Stimulated activated CD8-positive, alpha-beta memory T cell treated with anti-CD3 and anti-CD28 coated beads, Interleukin-15, amount 100 ng/mL, for 24 hours (primary cell): ENCODE measurements at places on chromosomes 13 and 19.

- no peak for DNase-seq
Observed at GRCh38 chr19:35363001-35363590, 4.8 kb downstream of the FFAR3 start.

GRCh38 chr13:26062853-26063444, 11.1 kb upstream of the SHISA2 start:
- DNase-seq: no peak

DNA sequence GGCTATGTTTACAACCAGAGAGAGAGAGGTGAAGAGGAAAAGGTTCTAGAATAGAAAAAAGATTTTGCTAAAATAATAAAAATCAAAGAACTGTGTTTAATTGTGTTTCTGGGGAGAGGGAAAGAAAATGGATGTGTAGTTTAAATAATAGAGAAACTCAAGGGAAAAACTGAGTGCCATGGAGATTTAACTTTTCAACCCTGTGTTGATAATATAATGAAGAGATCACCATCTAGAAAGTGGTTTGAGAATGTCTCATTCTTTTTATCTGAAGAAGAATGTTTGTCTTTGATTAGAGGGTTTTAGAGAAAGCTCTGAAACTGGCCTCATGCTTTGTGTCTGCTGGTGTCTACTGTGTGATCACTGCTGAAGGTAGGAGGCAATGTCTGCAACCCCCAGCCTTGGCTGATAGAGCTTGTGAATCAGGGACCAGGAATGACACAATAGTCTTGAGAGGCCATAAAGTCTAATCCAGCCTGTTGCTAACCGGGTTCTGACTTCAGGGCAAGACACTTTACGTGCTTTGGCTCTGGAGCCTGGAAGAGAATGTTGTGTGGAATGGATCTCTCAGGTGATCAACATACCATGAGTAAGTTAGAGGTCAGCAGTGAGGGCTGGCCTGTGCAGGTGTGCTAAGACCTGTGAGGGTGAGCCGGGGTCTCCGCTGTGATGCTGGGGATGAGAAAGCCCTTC, 5.4 kb downstream of the COL4A2 start:
- DNase-seq: no peak

GRCh38 chr19:2358548-2359173, 1.4 kb upstream of the TMPRSS9 start:
- DNase-seq: no peak

- no peak for DNase-seq
Observed at GRCh38 chr13:43983373-43983772, 103.7 kb downstream of the LACC1 start.

DNA sequence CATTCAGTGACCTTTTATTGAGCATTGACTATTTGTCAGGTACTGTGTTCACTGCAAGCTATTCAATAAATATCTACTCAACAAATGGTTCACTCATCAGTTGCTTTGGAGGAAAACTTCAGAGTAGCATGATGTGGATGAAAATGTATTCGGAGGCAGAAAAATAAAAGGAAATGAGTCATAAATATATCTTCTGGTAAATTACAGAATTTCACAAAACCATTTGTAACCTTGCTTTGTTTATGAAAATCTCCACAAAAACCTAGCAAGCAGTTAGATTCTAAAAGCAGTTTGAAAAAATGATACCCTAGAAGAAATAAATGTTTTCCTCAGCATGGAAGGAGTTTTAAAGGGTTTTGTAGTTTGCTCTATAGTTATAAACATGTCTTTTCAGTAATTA, 399.6 kb downstream of the LMO7 start:
- no peak for DNase-seq

- no peak for DNase-seq
Observed at GRCh38 chr13:30113551-30113950, 193.8 kb downstream of the KATNAL1 start.

- DNase-seq: no peak
Observed at GRCh38 chr13:92609376-92609775, 617.2 kb upstream of the GPC6 start.

DNA sequence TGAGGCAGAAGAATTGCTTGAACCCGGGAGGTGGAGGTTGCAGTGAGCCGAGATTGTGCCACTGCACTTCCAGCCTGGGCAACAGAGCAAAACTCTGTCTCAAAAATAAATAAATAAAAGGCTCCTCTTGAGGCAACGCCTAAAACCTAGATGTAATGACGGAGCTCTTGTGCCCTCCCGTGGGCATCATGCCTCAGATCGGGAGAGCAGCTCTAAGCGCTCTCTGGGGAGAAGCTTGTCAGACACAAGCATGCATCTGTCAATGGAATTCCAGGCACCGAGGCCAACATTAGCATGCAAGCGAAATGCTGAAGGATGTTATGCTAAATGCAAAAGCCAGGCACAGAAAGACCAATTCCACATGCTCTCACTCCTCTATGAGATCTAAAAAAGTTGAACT, 45.6 kb upstream of the MRI1 start:
- DNase-seq: no peak

DNA sequence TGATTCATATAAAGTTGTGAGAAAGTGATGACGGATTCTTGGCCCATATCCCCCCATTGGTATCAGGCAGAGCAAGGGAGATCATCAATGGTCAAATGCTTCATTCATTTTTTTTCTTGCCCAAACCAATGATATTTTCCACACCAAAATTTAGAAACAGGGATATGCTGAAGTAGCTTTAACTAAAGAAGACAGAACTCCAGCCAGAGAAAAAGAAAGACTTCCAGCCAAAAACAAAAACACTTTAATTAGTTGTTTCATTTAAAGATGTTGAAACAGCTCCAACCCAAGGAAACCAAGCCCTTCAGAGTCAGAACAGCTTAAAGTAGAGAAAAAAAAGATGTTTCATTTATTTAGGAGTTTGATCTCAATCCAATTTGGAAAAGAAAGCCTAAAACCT, 358.9 kb upstream of the NBEA start:
- DNase-seq: no peak

DNA sequence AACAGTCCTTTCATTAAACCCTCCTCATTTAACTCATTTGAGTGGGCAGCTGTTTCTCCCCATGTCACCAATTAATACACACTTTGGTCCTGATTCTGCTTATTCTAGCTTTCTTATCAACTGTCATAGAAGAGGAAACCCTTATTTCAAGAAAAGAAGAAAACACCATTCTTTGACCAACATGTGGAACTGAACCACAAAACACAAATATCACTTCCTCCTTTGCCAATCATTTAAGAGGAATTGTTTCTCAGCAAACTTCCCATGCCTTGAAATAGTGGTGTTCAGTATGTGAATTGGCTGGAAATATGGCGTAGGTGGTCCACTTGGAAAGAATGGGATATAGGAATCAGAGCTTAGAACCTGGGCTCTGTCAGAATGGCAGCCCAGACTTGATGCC, 20.4 kb downstream of the MBD3L2B start:
- no peak for DNase-seq

GRCh38 chr13:37442996-37443395, 155.6 kb downstream of the POSTN start:
- DNase-seq: no peak

DNA sequence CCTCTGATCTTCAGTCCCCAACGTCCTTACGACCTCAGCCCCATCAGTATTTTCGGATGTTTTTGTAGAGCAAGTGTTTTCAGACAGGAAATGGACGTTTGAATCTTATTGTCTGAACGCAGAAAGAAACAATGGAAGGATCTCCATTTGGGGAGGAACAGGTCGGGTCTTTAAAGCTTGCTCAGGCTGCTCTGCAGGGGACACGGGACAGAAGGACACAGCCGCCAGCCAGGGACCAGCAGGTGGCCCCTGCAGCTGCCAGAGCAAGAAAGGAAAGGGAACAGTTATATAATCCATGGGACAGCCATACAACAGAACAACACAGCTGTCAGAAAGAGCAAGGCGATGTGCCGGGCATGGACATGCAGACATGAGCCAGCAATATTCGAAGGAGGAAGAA, 18.5 kb upstream of the IGLON5 start:
- no peak for DNase-seq

DNA sequence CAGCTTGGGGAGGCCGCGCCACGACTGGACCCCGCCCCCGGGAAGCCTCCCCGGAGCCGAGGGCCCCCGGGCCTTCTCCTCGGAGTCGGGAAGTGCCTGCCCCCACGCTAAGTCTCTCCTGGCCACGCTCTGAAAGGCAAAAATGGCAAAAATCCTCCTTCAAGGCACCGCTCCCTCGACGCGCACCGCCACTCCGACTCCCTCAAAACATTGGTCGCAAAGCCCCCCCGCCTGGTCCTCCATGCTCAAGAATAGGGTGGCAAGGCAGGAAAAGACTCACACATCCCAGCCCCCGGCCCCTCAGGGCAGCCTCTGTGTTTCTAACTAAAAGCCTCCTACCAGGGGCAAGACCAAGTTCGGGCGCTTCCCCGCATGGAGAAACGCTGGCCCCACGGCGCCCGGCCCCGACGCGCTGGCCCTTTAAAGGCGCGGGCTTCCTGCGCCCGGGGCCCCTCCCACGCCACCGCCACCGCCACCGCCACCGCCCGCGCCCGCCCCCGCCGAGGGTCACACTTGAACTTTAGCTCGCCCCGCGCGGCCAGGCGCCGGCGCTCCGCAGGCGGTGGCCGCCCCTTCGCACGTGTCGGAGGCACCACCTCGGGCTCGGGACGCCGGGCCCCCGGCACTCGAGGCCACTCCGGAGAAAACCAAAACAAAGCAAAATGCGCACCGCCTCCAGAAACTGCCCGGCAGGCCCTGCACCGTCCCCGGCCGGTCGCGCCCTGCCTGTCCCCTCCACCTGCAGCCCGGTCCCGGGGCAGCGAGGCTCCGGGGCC, 1.9 kb downstream of the FOXO1 start:
- peak; percentile 44 for DNase-seq

GRCh38 chr13:108851660-108852059, 222.2 kb downstream of the MYO16 start:
- no peak for DNase-seq

DNA sequence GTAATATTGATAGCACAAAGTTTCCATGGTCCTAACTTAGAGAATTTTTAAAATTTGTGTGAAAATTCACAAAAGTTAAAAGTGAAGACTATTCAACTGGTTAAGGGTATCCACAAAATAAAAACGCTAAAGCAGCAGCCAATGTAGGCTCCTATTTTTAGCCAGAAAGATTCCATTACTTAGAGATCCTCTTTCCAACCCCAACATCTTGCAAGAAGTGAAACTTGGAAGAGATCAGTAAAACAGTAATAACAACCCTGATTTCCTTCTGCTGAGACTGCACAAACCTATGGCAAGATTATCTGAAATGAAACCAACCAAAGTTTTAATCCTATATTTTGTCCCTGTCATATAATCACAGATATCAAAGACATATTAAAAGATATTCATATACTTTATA, 8.5 kb downstream of the TBC1D4 start:
- DNase-seq: no peak

GRCh38 chr13:73835138-73835721, 299.0 kb downstream of the KLF12 start:
- no peak for DNase-seq

GRCh38 chr19:2150794-2151338, 500 bp downstream of the AP3D1 start:
- no peak for DNase-seq

DNA sequence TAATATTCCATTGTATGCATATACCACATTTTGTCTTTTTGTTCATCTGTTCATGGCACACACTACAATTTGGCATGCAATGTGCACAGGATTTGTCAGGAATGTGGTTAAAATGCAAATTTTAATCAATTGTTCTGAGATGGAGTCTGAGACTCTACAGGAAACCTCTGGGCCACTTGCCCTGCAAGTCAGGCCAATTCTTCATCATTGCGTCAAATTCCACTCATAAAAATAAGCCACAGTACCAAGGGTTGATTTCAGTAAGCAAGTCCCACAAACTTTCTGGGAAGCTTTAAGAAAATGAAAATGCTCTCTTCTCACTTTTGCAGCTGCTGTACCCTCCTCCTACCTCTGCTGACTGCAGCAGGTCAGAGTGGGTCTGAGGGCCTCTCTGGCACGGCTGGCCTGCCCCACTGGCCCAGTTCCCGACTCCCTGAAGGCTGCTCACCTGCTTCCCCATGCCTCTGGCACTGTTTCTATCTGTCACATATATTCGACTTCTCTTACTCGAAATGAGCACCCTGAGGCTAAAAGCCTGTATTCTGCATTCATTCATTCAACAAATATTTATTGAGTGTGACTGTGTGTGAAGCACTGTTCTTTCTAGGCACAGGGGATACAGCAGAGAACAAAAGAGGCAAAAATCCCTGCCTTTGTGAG, 83.8 kb upstream of the WASF3 start:
- no peak for DNase-seq

- DNase-seq: no peak
Observed at GRCh38 chr13:54699831-54700230, 1671.2 kb downstream of the OLFM4 start.

DNA sequence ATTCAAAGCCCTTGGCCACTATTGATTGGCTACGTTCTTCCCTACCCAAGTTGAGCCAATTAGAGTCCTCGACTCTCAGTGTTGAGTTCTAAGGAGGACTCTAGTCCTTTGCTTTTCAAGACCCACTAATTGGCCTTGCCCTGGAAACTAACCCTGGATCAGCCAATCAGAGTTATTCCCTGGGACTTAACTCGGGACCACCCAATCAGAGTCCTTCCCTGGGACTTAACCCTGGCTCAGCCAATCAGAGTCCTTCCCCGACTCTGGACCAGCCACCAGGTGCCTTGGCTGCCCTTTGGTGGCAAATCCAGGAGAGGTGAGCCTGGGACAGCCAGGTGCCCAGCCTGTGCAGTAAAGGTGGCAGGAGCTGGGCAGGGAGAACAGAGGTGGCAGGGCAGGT, 28.7 kb downstream of the ATP8B3 start:
- DNase-seq: no peak

DNA sequence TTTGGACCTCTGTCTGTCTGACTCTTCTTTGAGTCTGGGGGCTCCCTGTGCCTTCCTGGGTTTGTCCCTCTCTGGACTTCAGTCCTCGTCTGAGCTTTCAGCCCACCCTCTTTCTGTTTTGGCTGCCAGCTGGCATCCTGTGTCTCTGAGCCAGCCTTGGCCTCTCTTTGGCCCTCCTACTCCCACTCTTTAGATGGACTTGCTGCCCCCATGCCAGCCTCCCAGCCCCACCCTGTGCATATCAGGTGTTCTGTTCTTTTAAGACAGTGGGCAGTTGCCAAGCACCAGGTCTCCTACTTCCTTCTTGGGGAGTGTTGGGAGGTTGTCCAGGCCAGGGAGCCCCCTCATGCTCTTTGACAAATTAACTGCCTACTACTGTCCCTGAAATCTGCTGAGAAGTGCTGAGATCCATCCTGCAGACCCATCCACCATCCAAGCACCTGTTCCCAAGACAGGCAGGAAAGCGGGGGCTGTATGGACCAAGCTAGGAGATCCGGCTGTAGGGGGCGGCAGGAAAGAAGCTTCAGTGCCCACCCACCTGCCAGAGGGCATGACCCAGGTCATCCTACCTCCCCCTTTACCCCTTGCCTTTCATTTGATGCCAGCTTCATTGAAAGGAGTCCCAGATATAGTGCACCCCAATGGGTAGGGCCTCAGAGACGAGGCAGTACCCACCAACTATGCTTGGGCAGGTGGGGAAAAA, 9.6 kb downstream of the CIC start:
- DNase-seq: no peak

DNA sequence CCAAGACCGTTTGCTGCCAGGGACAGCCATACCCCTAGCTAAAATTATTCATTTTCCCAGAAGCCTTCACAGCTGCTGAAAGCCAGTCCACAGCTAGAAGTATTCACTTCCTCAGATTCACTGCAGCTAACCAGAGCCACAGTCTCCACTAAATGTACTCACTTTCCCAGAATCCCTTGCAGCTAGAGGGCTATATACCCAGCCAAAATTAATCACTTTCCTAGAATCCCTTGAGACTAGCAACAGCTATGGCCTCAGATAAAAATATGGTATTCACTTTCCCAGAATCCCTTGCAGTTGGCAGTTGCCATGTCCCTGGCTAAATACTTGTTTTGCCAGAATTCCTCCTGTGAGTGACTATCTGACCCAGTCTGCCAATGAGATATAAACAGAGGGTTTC, 13.8 kb upstream of the MEIS3 start:
- DNase-seq: no peak

- no peak for DNase-seq
Observed at GRCh38 chr13:98892821-98893220, 85.0 kb downstream of the DOCK9 start.
